Mesothelial cell of epicardium (in vitro differentiated cells): ENCODE measurements at places on chromosomes 5 and 9.

DNA sequence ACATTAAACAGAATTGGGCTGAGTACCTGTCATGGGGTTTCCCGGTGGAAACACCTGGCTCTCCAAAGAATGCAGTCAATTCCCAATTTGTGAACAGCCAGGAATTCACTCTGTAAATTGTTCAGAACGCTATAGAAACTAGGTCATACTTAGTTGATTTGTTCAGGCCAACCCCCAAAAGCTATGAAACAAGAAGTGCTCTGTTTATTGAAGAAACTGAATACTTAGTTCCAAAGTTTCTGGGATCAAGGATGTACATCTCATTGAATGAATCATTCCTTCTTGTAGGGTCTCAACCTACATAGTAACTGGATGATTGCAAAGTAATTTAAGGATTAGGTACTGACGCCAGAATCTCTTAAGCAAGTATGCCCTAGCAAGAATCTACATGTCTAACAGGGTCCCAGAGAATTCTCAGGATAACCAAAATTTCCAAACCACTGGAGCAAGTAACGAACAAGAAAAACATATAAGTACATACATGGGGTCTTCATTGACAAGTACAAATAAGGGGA, 659 bp upstream of the TUSC1 start:
- no peak overlapping the region for H3K4me3 ChIP-seq
- DNase-seq, result no peak
- H3K27me3 ChIP-seq, result no peaks in the 10 kb centered on the region
- H3K36me3 ChIP-seq, result no peaks in the 10 kb centered on the region

DNA sequence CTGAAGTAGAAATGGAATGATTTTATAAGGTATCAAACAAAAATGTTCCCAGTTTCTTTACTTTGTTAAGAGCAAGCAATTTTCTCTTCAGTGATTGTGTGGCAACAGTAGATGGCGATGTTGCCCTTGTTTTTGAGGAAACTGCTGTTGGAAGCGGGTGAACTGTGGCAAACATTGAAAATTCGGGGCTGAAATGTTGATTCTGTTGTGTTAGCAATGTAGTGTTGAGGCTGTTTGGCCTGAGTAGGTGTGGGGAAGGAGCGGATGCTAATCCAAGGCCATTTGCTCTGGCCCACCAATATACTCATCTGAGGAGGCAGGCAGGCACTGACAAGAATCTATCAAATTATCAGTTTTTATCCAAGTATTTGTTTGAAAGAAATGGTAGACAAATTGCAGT, 129.8 kb downstream of the SLC12A2 start:
- peaks cover 2% of the 10 kb centered on the region for H3K27me3 ChIP-seq
- peaks cover 3% of the 10 kb centered on the region for H3K4me1 ChIP-seq
- H3K4me3 ChIP-seq, result no peak overlapping the region
- DNase-seq, result no peak
- no peaks in the 10 kb centered on the region for H3K36me3 ChIP-seq
- H3K27ac ChIP-seq, result no peak overlapping the region

GRCh38 chr9:18255747-18256146, 218.2 kb upstream of the ADAMTSL1 start:
- H3K27me3 ChIP-seq, result peaks cover 2% of the 10 kb centered on the region
- no peak for DNase-seq
- no peak overlapping the region for H3K4me3 ChIP-seq
- peaks cover 20% of the 10 kb centered on the region for H3K4me1 ChIP-seq
- peak overlapping the region; percentile 43 for H3K27ac ChIP-seq
- H3K36me3 ChIP-seq, result no peaks in the 10 kb centered on the region

GRCh38 chr9:133701321-133701980, 36.7 kb downstream of the SARDH start:
- no peak overlapping the region for H3K4me3 ChIP-seq
- H3K4me1 ChIP-seq, result peaks cover 11% of the 10 kb centered on the region
- no peaks in the 10 kb centered on the region for H3K27me3 ChIP-seq
- peak; percentile 17 for DNase-seq
- H3K27ac ChIP-seq, result no peak overlapping the region

GRCh38 chr5:55583578-55583977, 48.8 kb upstream of the PLPP1 start:
- no peak overlapping the region for H3K4me3 ChIP-seq
- no peak for DNase-seq
- peaks cover 9% of the 10 kb centered on the region for H3K4me1 ChIP-seq
- no peaks in the 10 kb centered on the region for H3K27me3 ChIP-seq
- H3K27ac ChIP-seq, result no peak overlapping the region

GRCh38 chr5:36270175-36270574, 28.4 kb upstream of the NADK2 start:
- no peaks in the 10 kb centered on the region for H3K36me3 ChIP-seq
- H3K4me1 ChIP-seq, result peaks cover 5% of the 10 kb centered on the region
- H3K4me3 ChIP-seq, result no peak overlapping the region
- no peak overlapping the region for H3K27ac ChIP-seq

DNA sequence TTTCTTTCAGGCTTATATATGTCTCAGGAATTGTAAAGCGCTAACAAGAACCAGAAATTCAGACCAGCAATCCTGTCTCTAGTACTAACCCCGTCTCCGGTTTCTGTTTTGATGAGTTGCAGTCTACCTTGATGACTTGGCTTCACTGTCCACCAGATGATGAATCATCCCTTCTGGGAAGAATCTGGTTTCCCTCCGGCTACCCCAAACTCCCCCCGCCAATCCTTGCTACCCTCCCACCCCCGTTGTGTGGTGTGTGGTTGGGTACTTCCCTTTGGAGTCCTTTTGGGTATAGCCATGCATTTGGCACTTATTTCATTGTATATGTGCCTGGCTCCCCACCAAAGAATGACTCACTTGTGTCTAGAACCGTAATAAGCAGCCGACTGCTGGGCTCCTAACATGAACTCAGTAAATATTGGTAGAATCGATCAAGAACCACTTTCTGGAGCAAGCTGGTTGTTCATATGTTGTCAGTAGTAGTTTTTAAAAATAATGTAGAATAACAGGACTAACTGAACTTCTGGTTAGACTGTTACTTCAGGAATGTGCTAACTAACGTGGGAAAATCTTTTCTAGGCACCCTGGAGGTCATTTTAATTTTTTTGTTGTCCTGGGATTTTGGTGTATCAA, 8.3 kb upstream of the TGFBI start:
- peaks cover 1% of the 10 kb centered on the region for H3K27me3 ChIP-seq
- DNase-seq, result no peak
- H3K36me3 ChIP-seq, result no peaks in the 10 kb centered on the region
- H3K4me1 ChIP-seq, result peaks cover 47% of the 10 kb centered on the region
- H3K27ac ChIP-seq, result peak overlapping the region; percentile 89

GRCh38 chr5:139021346-139021745, 146.2 kb upstream of the LRRTM2 start:
- H3K4me1 ChIP-seq, result peaks cover 62% of the 10 kb centered on the region
- no peaks in the 10 kb centered on the region for H3K27me3 ChIP-seq
- H3K4me3 ChIP-seq, result no peak overlapping the region
- DNase-seq, result no peak

- no peak for DNase-seq
- no peak overlapping the region for H3K4me3 ChIP-seq
- no peak overlapping the region for H3K27ac ChIP-seq
These were observed 26.5 kb downstream of the TRMO start for GRCh38 chr9:97895695-97896332.

- H3K27me3 ChIP-seq, result peaks cover 8% of the 10 kb centered on the region
- no peaks in the 10 kb centered on the region for H3K36me3 ChIP-seq
- no peaks in the 10 kb centered on the region for H3K4me1 ChIP-seq
- no peak overlapping the region for H3K27ac ChIP-seq
- no peak overlapping the region for H3K4me3 ChIP-seq
These were observed 21.9 kb downstream of the DRD1 start for GRCh38 chr5:175422058-175422457.

DNA sequence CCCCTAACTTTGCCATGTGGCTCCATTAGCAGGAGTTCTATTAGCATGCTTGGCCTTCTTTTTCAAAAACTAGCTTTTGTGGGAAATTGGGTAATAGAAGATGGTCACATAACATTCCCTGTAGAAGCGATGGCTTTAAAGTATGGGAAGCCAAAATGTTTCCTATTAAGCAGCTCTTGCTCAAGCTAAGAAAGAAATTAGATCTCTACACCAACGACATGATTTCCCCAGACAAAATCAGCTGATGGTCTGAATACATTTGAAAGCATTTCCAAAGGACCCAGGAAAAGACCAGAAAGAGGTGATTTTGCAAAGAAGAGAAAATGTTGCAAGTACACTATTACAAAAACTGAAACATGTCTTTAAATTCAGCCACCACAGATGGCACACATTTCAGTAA, 4.8 kb upstream of the NFIL3 start:
- peaks cover 24% of the 10 kb centered on the region for H3K4me1 ChIP-seq
- H3K36me3 ChIP-seq, result no peaks in the 10 kb centered on the region
- no peak overlapping the region for H3K4me3 ChIP-seq
- DNase-seq, result no peak
- H3K27ac ChIP-seq, result no peak overlapping the region
- H3K27me3 ChIP-seq, result peaks cover 28% of the 10 kb centered on the region

DNA sequence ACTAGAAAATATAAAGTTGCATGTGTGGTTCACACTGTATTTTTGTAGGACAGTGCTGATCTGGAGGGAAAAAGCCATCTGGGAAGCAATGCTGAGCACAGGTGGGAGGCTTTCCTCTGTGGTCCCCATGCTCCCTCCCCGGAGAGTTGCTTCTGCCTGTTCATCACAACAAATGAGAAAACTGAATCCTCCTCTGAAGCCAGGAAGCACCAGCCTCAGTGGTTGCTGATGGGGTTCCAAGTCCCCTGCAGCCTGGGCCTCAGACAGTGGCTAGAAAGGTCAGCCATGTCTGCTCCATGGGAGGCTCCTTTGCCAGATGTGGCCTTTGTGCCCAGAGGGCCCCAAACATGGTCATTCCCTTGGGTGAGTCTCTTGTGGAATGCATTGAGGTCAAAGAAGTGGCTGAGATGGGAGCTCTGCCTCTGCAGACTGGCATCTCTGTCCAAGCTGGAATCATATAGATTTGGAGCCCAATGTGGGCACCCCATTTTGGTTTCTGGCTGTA, 77.6 kb downstream of the C5orf15 start:
- DNase-seq, result no peak
- H3K4me1 ChIP-seq, result peaks cover 24% of the 10 kb centered on the region
- no peak overlapping the region for H3K4me3 ChIP-seq
- H3K27me3 ChIP-seq, result no peaks in the 10 kb centered on the region
- no peak overlapping the region for H3K27ac ChIP-seq

DNA sequence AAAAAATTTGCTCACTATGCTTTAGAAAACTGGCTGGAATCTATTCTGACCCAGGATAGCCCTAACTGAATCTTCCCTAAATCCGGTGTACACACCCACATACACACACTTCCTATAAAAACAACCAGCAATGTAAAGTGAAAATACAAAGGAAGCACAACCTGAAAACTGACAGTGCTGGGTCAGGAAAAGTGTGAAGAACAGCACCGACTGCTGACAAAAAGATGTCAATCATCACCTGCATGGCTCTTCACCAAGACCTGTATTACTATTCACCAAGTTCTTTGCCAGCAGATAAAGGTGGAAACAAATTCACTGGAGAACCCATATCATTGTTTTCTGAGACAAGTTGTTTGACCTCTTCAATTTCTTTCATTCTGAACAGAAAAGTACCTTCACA, 293.8 kb upstream of the GRAMD2B start:
- peaks cover 7% of the 10 kb centered on the region for H3K4me1 ChIP-seq
- H3K4me3 ChIP-seq, result no peak overlapping the region
- H3K27me3 ChIP-seq, result no peaks in the 10 kb centered on the region
- H3K36me3 ChIP-seq, result no peaks in the 10 kb centered on the region

DNA sequence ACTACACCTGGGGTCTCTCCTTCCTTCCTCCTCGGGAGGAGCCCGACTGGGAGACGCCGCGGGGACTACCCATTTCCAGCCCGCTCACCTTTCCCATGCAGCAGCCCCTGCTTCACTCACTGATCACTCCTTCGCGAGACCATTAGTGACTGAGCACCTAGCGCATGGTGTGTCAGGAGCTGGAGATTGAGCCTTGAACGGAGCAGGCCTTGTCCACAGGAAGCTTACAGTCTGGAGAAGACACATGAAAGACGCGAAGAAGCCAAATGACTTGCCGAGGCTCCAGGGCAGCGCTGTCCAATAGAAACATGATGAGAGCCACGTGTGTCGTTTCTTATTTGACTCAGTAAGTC, 283 bp upstream of the CFAP90 start:
- peaks cover 8% of the 10 kb centered on the region for H3K4me1 ChIP-seq
- H3K4me3 ChIP-seq, result peak overlapping the region; percentile 80
- H3K36me3 ChIP-seq, result peaks cover 3% of the 10 kb centered on the region
- peak overlapping the region; percentile 62 for H3K27ac ChIP-seq
- peaks cover 26% of the 10 kb centered on the region for H3K27me3 ChIP-seq

GRCh38 chr9:34623374-34624235, 3.3 kb upstream of the DCTN3 start:
- no peak overlapping the region for H3K4me3 ChIP-seq
- DNase-seq, result no peak
- no peak overlapping the region for H3K27ac ChIP-seq
- no peaks in the 10 kb centered on the region for H3K36me3 ChIP-seq

- H3K27ac ChIP-seq, result no peak overlapping the region
- H3K27me3 ChIP-seq, result no peaks in the 10 kb centered on the region
- peaks cover 5% of the 10 kb centered on the region for H3K36me3 ChIP-seq
- DNase-seq, result no peak
These were observed 517.3 kb upstream of the TLE4 start for GRCh38 chr9:79054500-79054899.

DNA sequence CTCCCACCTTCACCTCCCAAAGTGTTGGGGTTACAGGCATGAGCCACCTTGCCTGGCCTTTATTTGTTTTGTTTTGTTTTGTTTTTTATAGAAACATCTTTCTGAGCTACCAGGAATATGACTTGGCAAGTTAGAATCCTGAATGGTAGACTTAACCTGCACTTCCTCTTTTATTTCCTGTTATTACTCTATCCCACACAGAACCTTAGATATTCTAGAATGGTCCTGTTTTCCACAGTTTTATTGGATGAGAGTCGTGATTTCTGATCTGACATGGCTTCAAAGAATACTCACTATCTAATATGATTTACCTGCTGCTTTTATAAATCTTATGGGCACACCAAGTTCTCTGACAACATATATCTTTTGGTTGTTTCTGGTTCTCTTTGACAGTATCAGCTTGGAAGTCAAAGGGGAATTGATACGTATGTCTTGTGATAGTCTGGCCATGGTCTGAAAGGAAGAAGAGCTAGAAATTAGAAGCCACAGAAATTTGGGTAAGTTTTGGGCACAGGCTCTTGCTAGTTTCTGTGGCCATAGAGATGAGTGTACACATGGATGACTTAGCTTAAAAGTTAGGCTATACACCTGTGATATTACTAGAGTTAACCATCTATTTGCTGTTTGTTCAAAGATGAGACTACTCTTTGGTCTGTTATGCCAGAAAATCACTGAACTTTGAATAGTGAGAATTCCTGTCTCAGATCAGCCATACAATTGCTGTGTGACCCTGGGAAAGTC, 4.7 kb upstream of the PANK3 start:
- H3K4me3 ChIP-seq, result no peak overlapping the region
- peaks cover 7% of the 10 kb centered on the region for H3K27me3 ChIP-seq
- DNase-seq, result no peak
- H3K4me1 ChIP-seq, result peaks cover 10% of the 10 kb centered on the region

- no peaks in the 10 kb centered on the region for H3K36me3 ChIP-seq
- H3K27ac ChIP-seq, result no peak overlapping the region
- H3K27me3 ChIP-seq, result peaks cover 100% of the 10 kb centered on the region
- peaks cover 23% of the 10 kb centered on the region for H3K4me1 ChIP-seq
- DNase-seq, result no peak
- H3K4me3 ChIP-seq, result no peak overlapping the region
These were observed 1.9 kb downstream of the FOXB2 start for GRCh38 chr9:77021291-77021894.
